ENCODE measurements at places on chromosomes 7 and 10. TPM values are rescaled to one million over a fixed set of nuclear protein-coding genes. Genes with fewer than 3 reads are reported as not detected.

Gene CASP7
- total RNA-seq = 26.9 TPM

Gene APBB1IP
- 5.2 TPM for total RNA-seq

Gene CLEC5A
- total RNA-seq = not detected

Gene MCU
- total RNA-seq = 28.2 TPM

Gene MEIG1
- 0.43 TPM for total RNA-seq

Gene ELFN1
- 0.37 TPM for total RNA-seq

Gene MAP3K8
- 11.5 TPM for total RNA-seq

Gene PARP12
- 21.0 TPM for total RNA-seq

Gene GRID2IP
- total RNA-seq = not detected

Gene IDI2
- 0.09 TPM for total RNA-seq

Gene NXPH1
- not detected for total RNA-seq

Gene KIAA1549
- total RNA-seq = 6.0 TPM

Gene NHLRC2
- 6.8 TPM for total RNA-seq

Gene LRRC18
- not detected for total RNA-seq

Gene TLX1
- not detected for total RNA-seq

Gene GIMAP5
- total RNA-seq = not detected

Gene NPSR1
- not detected for total RNA-seq

Gene PRSS37
- not detected for total RNA-seq

Gene MMD2
- not detected for total RNA-seq

Gene OPALIN
- total RNA-seq = not detected

Gene BLNK
- total RNA-seq = not detected

Gene GLRX3
- total RNA-seq = 192 TPM

Gene SPDYE11
- total RNA-seq = not detected

Gene SPDYE1
- not detected for total RNA-seq

Gene NEUROG3
- total RNA-seq = not detected

Gene NUTM2B
- total RNA-seq = 0.19 TPM

Gene CEP55
- total RNA-seq = 60.9 TPM

Gene CFTR
- total RNA-seq = not detected

Gene GNAT3
- total RNA-seq = not detected

Gene ZNF736
- not detected for total RNA-seq

Gene TNRC18
- 49.5 TPM for total RNA-seq

Gene SERPINE1
- total RNA-seq = 1,731 TPM

Gene SPDYE6
- not detected for total RNA-seq

Gene SPOCK2
- 0.29 TPM for total RNA-seq

Gene FGFR2
- 0.19 TPM for total RNA-seq

Gene GNA12
- 41.3 TPM for total RNA-seq

Gene PILRA
- 3.6 TPM for total RNA-seq

Gene ANKRD22
- 0.40 TPM for total RNA-seq

Gene ADAP1
- total RNA-seq = 4.1 TPM

Gene TYW1B
- total RNA-seq = 2.8 TPM

Gene FAM20C
- total RNA-seq = 47.6 TPM

Gene TRAPPC14
- total RNA-seq = 12.4 TPM

Gene ZNF488
- total RNA-seq = 12.6 TPM

Gene TACR2
- total RNA-seq = 0.14 TPM

Gene HOXA3
- total RNA-seq = 4.7 TPM

Gene PRR15
- total RNA-seq = 4.6 TPM

Gene CYP3A7
- total RNA-seq = 0.05 TPM

Gene SLC39A12
- not detected for total RNA-seq

Gene GFRA1
- 9.5 TPM for total RNA-seq

Gene INPP5F
- total RNA-seq = 10.3 TPM

All from A549 treated with AZD2906 at 1 μM for 4 hours (cell line).